ENCODE measurements at places on chromosomes 16 and 17.

GRCh38 chr16:68183046-68183445 lies 52.9 kb downstream of the ESRP2 start:
- no peak for DNase-seq

DNA sequence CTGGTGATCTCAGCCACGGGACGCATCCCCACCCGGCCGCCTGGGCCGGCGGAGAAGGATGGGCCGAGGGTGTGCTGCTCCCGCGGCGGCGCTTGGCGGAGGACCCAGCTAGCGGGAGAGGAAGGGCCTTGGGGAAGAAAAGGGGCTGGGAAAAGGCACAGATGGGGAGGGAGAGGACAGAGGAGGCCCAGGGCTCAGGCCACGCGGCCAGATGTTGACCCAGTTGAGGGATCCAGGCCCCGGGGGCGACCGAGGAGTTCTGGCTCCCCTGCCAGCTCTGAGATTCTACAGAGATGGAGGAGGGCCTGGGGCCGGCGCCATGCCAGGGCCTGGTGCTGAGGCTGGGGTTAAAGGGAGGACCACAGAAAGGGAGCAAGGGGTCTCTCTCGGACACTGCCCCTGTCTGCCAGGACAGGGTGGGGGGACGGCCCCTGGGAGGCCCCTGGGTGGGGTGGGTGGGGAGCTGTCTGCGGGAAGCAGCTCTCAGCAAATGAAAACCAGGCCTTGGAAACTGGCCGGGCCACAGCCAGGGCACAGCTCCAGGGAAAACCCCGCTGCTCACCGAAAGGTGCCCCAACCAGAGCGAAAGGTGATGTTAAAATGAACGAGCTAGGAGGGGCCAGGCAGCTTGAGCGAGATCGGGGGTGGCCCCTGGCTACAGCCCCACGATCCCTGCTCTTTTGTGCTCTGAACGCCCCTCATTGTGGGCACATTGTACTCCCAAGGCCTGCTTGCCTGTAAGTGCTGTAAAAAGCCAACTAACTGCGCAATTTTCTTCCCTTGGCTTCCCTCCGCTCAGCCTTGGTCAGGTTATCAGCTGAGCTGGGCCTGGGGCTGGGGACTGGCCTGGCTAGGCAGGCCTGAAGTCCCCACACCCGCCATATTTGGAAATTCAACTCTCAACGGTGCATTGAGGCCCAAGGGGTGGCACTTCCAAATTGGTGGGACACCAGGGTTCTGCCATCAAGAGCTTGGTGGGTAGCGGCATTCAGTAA lies 191.4 kb downstream of the ZNF423 start:
- DNase-seq: no peak

DNA sequence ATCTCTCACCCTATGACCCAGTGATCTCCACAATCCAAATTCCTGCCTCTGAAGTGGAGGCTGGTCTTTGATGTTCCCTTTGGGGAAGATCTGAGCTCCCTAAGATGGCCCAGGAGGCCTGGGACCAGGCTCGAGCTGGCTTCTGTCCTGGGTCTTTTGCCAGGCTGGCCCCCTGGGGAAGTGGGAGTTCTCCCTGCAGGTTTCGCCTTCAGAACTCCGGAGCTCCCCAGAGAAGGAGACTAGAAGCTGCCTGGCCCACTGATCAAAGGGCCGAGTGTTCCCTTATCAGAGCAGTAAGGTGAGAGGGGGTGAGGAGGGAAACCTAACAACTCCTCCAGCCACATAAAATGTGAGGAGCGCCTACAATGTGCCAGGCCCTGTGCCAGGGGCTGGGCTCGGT lies 147.1 kb downstream of the IRF8 start:
- DNase-seq: no peak

DNA sequence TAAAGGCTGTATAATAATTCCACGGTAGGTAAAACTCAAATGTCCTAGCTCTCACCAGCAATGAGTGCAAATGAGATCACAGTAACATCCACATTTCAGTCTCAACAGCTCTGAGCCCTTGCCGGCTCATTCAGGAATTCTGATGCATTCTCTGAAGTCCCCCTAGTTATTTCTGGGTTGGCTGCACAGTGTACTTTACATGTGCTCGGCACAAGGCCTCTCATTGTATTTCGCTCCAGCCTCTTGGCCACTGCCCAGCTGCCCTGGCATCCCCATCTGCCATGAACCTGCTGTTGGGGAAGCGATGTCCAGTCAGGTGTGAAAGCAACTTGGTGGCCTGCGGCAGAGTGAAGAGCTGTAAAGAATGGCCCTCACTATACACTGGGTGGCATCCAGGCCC lies 14.3 kb downstream of the PRCD start:
- no peak for DNase-seq

- DNase-seq: peak; percentile 42
Observed at GRCh38 chr17:13002761-13003453, 14.9 kb downstream of the ELAC2 start.

DNA sequence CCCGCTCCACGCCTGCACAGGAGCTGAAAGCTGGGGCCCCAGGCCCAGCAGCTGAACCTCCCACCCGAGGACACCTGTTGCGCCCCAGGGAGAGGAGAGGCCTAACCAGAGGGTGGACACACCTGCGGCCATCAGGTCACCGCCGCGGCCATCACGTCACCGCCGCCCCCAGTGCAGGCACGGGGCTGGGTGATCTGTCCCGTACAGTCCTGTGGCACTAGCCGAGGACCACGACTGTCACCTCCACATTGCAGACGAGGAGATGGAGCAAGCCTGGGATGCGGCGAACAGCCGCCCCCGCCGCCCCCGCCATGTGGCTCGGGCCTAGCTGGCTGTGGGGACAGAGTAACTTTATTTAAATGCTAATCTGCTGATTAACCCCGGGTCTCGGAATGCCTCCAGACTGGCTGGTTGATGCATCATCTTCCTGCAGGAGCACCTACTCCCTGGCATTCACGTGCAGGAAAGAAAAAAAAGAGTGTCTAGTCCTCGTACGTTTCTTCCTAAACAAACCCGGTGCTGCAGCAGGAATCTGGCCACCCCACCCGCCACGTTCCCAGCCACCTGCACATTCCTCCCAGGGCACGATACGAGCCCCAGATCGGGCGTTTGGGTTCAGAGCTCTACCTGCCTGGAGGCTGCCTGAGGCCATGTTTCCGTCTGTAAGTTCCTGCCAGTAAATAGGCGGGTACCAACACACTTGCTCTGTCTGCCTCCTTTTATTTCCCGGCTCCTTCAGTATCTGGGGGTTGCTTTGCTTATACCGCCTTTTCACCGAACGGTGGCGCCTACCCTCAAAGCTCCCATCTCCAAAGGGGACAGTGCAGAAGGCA lies 29.9 kb downstream of the PIEZO1 start:
- no peak for DNase-seq

- DNase-seq: no peak
Observed at GRCh38 chr16:59899940-59900339, 1165.8 kb upstream of the GOT2 start.

DNA sequence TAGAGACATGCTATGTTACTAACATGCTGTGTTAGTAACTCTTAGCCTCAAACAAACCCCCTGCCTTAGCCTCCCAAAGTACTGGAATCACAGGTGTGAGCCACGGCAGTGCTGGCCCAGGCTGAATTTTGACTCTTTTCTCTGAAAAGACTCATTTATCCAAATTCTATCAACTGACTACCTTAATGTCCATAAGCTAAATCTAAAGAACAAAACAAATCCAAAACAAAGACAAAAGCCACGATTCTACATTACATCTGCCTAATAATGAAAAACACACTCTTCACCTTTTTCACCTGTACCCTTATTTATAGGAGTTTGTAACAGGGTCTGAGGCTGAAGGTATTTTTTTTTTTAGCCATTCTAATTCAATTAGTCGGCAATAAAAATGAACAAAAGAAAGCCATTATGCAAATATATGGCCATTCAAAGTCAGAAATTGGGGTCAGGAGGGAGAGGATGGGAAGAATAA lies 432.5 kb downstream of the RBFOX1 start:
- DNase-seq: no peak

DNA sequence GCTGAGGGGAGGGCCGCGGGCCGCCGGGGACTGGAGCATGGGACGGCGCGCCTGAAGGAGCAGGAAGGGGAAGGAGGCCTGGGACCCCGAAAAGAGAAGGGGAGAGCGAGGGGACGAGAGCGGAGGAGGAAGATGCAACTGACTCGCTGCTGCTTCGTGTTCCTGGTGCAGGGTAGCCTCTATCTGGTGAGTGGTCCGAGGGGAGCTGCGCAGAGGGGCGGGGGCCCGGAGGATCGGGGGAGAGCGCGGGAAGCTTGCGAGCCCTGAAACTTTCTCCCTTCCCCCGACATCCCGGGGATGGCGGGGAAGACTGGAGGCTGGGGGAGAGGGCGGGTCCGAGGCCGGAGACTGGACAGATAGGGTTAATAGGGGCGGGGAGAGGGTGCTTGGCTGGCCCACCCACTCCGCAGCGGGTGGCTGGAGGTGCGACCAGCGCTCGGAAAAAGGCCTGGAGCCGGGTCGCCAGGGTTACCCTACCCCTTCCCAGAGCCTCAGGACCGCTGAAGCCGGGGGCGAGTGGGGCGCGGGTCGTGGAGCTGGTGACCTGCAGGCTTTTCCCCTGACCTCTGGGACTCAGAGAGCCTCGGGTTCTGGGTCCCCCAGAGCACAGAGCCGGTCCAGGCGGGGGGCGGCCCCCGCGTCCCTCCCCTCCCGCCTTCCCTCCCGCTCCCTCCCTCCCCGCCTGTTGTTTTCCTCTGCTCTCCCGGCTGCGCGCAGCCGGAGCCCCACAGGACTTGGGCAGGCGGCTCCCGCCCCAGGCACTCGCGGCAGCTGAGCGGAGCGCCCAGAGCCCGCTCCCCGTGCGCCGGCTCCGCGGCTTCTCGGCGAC lies 631 bp downstream of the NXPH3 start:
- no peak for DNase-seq

DNA sequence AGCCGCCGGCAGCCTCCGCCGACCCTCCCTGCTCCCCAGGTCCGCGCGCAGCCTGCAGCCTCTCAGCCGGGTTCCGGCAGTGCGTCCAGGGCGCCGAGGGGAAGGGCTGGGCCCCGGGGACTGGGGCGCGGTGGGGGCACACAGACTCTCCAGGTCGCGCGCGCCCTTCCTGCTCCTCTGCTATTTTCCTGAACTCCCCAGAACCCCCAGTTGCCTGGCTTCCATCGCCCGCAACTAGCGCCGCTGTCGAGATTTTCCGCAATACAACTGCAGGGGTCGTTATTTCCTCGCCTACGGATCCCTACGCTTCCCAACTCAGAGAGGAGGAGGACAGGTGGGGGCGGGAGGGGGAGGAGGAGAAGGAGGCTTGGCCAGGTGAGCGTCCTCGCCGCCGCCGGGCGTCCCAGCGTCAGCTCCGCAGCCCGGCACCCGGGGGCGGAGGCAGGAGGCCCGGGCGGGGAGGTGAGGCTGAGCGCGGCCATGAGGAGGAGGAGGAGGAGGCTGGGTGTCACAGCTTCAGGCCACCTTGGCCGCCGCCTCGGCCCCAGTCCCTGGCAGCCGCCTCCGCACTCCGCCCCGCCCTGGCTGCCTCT lies at the start of gene CA10:
CA10 (minus strand) TSS at position 265 of the 593 bp plus-strand sequence.
- no peak for DNase-seq

DNA sequence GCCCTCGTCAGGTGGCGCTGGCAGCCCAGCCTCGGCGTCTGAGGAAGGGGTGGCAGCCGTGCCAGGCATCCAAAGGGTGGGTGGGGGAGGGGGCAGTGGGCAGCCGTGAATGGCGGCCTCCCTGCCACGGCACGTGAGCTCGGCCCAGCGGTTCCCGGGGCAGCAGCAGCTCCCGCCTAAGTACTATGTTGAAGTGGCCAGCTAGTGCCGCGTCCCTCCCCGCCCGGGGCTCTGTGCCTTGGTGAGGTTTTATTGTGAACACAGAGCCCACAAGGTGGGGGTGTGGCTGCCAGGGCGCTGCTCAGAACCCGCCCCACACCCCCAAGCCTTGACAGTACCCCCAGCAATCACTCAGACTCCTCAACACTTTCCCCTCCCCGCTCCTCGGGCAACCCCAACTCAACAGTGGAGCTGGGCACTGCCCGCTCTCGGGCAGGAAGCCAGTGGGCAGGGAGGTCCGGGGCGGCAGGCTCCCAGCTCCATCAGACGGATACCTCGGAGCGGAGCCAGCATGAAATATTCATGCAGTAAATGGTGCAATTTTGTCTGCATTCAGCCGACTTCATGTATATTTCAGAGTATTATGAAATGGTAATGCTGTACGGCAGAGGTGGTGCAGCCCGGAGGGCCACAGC lies 80.4 kb downstream of the ENGASE start:
- no peak for DNase-seq

DNA sequence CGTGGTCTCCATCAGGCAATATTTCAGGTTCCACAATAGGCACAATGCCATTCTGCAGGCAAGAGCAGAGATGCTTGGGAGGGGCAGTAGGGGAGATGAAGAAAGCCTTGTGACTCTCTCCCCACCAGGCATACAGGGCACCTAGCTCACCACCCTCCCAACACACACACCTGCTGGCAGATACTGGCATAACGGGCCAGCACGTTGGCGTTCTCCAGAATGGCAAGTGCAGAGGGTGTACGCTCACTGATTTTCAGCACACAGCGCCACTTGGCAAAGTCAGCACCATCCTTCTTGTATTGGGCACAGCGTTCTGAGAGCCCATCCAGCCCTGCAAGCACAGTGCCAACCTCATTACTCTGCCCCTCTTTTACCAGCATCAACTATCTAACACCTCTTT lies 2.2 kb downstream of the ALDOC start:
- DNase-seq: no peak

GRCh38 chr16:74999609-75000480 lies 1.0 kb downstream of the ZNRF1 start:
- peak; percentile 66 for DNase-seq

DNA sequence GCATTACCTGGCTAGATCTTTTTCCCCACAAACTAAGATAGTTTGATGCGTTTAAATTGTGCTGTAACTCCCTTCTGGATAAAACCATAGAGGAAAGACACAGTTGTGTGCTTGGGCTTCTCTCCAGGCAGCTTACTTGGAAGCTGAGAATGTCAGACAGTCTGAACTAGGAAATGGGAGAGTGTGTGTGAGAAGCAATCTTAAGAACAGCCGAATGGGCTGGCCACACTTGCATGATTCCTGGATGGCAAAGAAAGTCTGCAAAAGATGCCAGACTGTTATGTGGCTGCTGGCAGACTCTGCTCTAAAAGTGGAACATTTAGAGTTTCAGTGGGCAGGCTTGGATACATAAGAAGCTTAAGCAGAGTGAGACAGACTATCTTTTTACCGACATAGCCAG lies 384.3 kb upstream of the PSMD7 start:
- no peak for DNase-seq

DNA sequence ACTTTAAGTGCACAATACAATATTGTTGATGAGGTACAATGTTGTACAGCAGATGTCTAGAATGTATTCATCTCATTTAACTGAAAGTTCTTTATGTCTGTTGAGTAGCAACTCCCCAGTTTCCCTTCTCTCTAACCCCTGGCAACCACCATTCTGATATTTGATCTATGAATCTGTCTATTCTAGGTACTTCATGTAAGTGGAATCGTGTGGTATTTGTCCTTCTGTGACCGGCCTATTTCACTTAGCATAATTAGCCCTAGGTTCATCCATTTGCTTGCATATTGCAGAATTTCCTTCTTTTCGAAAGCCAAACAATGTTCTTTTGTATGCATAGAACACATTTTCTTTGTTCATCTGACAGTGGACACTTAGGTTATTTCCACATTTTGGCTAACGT lies 10.8 kb downstream of the RGS9 start:
- no peak for DNase-seq

GRCh38 chr17:3012926-3013581 lies 50.4 kb downstream of the OR1D5 start:
- peak; percentile 59 for DNase-seq

Measured in activated gamma-delta T cell treated with Interleukin-2 at 50 U/mL for 16 hours (primary cell).